ENCODE measurements at places on chromosomes 7 and 10.

DNA sequence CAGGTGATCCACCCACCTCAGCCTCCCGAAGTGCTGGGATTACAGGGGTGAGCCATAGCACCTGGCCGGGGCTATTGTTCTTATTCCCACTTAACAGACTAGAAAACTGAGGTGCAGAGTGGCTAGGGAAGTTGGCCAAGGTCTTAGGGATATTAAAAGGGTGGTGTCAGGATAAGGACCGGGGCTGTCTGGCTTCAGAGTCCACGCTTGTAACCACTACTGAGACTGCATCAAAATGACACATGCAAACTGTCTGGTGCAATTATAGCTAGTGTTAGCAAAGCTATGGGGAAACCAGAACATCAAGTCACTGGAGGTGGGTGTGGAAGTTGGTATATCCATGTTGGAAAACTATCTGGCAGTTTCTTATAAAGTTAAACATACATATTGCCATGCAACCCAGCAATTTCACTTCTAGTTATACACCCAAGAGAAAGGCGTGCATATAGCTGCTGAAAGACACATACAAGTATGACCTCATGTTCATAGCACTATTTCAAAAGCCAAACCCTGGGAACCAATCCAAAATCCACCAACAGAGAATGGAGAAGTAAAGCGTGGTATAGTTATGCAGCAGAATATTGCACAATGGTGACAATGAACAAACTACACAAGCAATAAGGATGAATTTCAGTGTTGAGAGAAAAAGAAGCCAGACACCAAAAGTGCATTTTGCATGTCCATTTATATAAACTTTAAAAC, 33.9 kb upstream of the EEPD1 start:
- peak; percentile 79 for DNase-seq

GRCh38 chr10:1194161-1194560, 138.0 kb downstream of the WDR37 start:
- no peak for DNase-seq

- no peak for DNase-seq
Measured at GRCh38 chr10:122154545-122155366, 116.3 kb upstream of the BTBD16 start.

DNA sequence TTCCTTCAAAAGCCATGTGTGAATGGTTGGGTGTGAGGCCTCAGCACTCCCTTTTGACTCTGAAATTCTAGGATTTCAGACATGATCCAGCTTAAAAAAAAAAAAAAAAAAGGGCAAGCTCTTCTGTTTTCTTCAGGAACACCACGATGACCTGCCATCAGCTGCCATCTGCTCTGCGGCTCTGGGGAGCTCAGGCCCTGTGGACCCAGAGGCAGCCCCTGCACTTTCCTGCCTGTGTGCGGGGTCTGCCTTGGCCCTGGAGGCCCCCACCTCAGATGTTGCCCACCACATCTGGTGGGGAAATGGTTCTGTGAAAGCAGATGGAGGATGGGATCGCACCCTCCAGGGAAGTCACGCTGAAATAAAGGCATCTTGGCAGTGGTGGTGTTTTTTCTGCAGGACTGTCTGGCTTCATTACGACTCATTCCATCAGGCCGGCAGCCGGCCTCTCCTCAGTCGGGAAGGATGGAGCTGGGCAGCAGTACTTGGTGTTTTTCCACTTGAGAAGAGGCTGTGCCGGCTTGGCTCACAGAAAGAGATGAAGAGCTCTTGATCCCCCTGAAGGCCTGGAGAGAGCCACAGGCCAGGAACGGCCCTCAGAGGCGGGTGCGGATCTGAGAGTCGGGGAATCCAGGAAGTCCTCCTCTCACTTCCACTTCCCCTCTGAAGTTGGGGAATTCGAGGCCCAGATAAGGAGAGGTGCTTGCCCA, 66.1 kb upstream of the AQP1 start:
- no peak for DNase-seq

- no peak for DNase-seq
Measured at GRCh38 chr10:24238519-24239247, 29.7 kb downstream of the KIAA1217 start.

GRCh38 chr10:69458430-69459100, 7.3 kb downstream of the TSPAN15 start:
- DNase-seq = no peak

All from smooth muscle cell of the brain vasculature (primary cell).